Upper lobe of right lung (tissue), 1 donor: ENCODE measurements at places on chromosomes 11 and 22. TPM values are rescaled to one million over a fixed set of nuclear protein-coding genes. Genes with fewer than 3 reads are reported as not detected.

SLC17A6 gene
- not detected for total RNA-seq

OR52B2 gene
- not detected for total RNA-seq

LTBP3 gene
- total RNA-seq = 128 TPM

CRYBB3 gene
- 0.72 TPM for total RNA-seq

ASPHD2 gene
- 1.2 TPM for total RNA-seq

MN1 gene
- total RNA-seq = 4.0 TPM

SEPTIN3 gene
- 3.2 TPM for total RNA-seq

- H3K27ac ChIP-seq = no peak overlapping the region
- no peak overlapping the region for H3K4me3 ChIP-seq
- H3K4me1 ChIP-seq = peaks cover 43% of the 10 kb centered on the region
- DNase-seq = no peak
- H3K36me3 ChIP-seq = no peaks in the 10 kb centered on the region
- no peaks in the 10 kb centered on the region for H3K27me3 ChIP-seq
Measured at GRCh38 chr11:48033918-48034341, 53.6 kb downstream of the PTPRJ start.

DNA sequence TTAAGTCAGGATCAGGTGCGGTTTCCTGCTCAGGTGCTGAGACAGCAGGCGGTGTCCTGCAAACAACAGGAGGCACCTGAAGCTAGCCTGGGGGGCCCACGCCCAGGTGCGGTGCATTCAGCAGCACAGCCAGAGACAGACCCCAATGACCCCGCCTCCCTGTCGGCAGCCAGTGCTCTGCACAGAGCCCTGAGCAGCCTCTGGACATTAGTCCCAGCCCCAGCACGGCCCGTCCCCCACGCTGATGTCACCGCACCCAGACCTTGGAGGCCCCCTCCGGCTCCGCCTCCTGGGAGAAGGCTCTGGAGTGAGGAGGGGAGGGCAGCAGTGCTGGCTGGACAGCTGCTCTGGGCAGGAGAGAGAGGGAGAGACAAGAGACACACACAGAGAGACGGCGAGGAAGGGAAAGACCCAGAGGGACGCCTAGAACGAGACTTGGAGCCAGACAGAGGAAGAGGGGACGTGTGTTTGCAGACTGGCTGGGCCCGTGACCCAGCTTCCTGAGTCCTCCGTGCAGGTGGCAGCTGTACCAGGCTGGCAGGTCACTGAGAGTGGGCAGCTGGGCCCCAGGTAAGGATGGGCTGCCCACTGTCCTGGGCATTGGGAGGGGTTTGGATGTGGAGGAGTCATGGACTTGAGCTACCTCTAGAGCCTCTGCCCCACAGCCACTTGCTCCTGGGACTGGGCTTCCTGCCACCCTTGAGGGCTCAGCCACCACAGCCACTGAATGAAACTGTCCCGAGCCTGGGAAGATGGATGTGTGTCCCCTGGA, at the start of gene MYO7A:
Gene MYO7A, plus strand, starts transcription at position 327 of the 772 bp plus-strand sequence. CDS start 2,389 bp downstream, outside the sequence.
- H3K4me1 ChIP-seq = peaks cover 20% of the 10 kb centered on the region
- H3K36me3 ChIP-seq = no peaks in the 10 kb centered on the region
- peak within 1 kb of the TSS; percentile 30 for H3K4me3 ChIP-seq
- no peaks in the 10 kb centered on the region for H3K27me3 ChIP-seq
- no peak within 1 kb of the TSS for H3K27ac ChIP-seq
- peak; percentile 73 for DNase-seq

GRCh38 chr11:11230802-11231562, 122.1 kb downstream of the CSNK2A3 start:
- no peak overlapping the region for H3K4me3 ChIP-seq
- no peaks in the 10 kb centered on the region for H3K36me3 ChIP-seq
- no peaks in the 10 kb centered on the region for H3K27me3 ChIP-seq
- no peak for DNase-seq

DNA sequence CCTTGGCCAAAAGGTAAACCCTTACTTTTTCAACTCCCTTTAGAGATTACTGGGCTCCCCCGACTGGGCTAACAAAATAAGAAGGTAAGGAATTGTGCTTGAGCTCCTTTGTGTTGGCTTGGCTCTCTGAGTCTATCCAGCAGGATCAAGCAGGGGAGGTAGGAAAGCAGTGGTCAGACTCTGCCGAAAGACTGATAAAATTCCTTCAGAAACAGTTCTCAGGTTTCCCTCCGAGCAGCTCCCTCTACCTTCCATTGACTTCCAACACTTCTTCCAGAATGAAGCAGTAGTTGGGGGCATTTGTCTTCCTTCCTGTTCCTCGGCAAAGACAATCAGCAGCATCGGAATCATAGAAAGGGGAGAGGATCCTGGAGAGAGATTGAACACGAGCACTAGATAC, 16.1 kb upstream of the CARD18 start:
- no peak overlapping the region for H3K27ac ChIP-seq
- no peak for DNase-seq
- H3K4me3 ChIP-seq = no peak overlapping the region

DNA sequence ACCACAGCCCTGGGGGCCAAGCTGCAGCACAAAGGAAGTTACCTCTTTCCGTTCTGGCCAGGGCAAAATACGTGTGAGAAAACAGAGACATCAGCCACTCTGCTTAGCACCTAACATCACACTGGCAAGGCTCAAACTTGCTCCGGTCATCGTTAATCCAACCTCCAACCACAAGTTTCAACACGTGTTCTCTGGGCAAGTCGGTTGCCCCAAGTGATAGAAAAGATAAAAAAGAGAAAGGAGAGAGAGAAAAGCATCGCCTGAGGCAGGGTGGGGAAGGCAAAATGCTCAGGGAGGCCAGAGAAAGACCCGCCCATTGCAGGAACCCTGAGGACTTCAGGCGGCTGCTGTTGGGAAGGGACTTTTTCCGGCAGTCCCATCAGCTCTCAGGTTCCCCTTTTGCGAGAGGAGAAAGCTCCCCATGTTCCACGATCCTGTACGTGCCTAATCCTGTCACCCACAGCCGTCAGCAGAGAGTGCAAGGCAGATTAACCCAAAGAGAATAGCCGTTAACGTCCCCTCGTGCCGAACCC, 18.5 kb upstream of the B4GALNT4 start:
- DNase-seq = no peak
- no peaks in the 10 kb centered on the region for H3K27me3 ChIP-seq
- peaks cover 30% of the 10 kb centered on the region for H3K4me1 ChIP-seq
- H3K27ac ChIP-seq = no peak overlapping the region

- H3K4me1 ChIP-seq = peaks cover 67% of the 10 kb centered on the region
- H3K27me3 ChIP-seq = no peaks in the 10 kb centered on the region
- DNase-seq = no peak
Measured at GRCh38 chr22:21948390-21948789, 4.3 kb downstream of the PPM1F start.

DNA sequence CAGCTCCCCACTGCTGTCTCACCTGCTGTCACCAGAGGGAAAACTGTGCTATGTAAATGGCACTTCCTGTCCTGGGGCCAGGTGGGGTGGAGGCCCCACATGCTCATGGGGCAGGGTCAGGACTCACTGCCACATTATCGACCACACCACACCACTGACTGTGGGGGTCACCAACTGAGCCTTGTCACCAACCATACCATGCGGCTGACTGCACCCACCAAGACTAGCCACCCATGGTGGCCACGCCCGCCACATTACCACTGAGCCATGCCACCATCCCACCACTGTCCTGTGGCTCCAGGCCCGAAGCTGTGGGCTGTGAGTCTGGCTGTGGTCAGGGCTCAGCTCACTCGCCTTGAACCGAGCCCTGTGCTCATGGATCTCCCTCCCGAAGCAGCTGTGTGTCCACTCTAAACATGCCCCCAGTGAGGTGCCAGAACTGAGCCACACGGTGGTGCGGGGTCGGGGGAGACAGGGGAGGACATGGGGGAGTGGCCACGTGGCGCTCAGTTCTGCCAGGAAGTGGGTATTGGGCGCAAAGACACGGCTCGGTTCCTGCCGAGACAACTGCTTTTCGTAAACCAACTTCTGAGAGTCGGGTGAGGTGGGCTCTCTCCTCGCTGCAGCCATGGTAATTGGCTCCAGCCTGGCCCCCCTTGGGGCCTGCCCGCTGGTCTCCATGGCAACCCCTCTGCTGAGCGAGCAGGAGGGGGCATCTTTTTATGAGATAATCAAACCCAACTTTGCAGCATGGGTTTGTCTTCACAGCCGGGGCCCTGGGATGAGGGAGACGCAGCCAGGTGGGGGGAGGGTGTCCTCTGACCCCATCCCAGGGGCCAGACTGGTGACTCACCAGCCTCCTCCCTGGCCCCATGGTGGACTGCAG, 23.2 kb downstream of the RTN4R start:
- H3K27me3 ChIP-seq = no peaks in the 10 kb centered on the region
- H3K4me3 ChIP-seq = no peak overlapping the region
- H3K27ac ChIP-seq = no peak overlapping the region
- no peak for DNase-seq

DNA sequence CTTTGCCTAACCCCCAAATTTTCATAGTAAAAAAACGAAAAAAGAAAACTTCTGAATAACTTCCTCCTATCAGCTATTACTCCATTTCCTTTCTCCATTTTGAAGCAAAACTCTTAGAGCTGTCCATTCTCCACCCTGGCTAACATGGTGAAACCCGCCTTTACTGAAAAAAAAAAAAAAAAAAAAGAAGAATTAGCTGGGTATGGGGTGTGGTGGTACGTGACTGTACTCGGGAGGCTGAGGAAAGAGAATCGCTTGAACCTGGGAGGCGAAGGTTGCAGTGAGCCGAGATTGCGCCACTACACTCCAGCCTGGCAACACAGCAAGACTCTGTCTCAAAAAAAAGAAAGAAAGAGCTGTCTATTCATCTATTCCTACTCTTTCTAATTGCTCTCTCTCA, 11.3 kb upstream of the NXF1 start:
- no peak overlapping the region for H3K4me3 ChIP-seq
- no peak for DNase-seq
- H3K27me3 ChIP-seq = no peaks in the 10 kb centered on the region
- H3K4me1 ChIP-seq = no peaks in the 10 kb centered on the region
- peak overlapping the region; percentile 2 for H3K27ac ChIP-seq

GRCh38 chr22:48492366-48493320, 1335.0 kb downstream of the BRD1 start:
- no peaks in the 10 kb centered on the region for H3K36me3 ChIP-seq
- H3K4me1 ChIP-seq = no peaks in the 10 kb centered on the region
- H3K4me3 ChIP-seq = no peak overlapping the region
- peak; percentile 73 for DNase-seq
- H3K27me3 ChIP-seq = peaks cover 36% of the 10 kb centered on the region
